Fibroblast of skin of left biceps (primary cell): ENCODE measurements at places on chromosomes 3 and 15.

- no peak for DNase-seq
These were observed 414.7 kb downstream of the ZBTB20 start for GRCh38 chr3:114732353-114732752.

DNA sequence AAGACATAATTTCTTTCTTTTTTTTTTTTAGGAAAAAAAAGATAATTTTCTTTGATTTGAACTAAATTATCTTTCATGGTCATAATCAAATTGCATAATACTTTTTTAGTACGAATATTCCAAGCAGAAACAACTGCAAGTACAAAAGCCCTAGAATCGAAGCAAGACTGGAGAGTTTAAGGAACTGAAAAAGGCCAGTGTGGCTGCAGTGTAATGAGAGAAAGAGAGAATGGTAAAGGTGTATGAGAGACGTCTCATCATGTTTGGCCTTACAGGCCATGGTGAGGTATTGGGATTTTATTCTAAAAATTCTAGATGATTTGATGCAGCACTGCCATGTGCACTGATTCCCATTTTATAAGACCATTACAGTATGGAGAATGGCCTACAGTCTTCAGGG is 180.9 kb downstream of the SUCNR1 start:
- DNase-seq = no peak

GRCh38 chr3:146421819-146422759 is 47.3 kb downstream of the PLSCR2 start:
- no peak for DNase-seq

DNA sequence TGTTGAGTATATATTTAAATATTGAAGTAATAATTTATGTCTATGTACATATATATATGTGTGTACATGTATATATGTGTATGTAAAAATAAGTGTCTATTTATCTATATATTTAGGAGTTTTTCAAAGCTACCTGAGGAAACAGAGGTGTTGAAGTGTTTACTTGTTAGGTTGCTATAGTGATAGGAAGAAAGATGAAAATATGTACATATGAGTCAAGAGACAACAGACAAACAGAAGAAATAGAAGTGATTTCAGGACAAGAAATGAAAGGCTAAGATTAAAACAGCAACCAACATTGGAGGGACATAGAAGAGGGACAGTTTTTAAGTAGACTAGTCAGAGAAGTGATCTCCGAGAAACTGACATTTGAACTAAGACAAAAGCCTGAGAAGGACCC is 11.1 kb downstream of the IL1RAP start:
- DNase-seq = no peak

DNA sequence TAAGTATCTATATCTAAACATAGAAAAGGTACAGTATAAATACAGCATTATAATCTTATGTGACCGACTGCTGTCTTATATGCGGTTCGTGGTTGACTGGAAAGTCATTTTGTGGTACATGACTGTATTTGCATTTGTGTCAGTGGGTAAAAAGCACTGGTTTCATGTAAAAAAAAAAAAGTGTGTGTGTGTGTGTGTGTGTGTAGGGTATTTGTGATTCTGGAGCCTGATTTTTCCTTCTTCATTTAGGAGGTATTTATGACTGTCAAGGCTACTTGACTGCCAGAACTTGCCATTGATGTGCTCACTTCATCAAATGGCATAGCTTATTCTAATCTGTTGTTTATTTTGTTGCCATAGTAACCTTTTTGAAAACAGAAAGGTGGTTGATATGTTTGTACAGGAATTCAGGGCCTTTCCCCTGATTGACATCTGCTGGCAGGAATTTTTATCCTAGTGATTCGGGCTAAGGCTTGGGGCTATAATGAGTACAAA is 63.2 kb downstream of the AKAP13 start:
- DNase-seq = no peak

- no peak for DNase-seq
These were observed 26.1 kb downstream of the TAMM41 start for GRCh38 chr3:11820531-11821041.
